Fibroblast of skin of left quadriceps (primary cell): ENCODE measurements at places on chromosomes 3 and 15.

DNA sequence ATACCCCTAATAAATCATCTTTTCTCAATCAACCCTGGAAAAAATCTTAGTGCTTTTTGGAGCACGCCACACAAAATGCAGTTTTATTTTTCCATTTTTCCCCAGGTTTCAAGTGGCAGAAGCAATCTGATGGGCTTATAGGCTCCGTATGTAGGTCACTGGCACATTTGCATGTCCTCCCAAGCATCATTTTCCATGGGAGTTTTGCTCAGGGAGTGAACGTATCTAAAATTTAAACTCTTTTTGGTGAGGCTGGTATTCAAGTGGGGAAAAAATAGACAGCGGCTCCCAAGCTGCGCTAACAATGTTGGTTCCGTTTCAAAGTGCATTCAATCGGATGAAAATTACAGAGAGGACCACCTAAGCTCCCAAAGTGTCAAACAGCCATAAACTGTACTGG, 233.4 kb downstream of the MEX3B start:
- DNase-seq, result no peak

- DNase-seq, result peak; percentile 62
Measured at GRCh38 chr3:60598671-60599070, 652.6 kb downstream of the FHIT start.

DNA sequence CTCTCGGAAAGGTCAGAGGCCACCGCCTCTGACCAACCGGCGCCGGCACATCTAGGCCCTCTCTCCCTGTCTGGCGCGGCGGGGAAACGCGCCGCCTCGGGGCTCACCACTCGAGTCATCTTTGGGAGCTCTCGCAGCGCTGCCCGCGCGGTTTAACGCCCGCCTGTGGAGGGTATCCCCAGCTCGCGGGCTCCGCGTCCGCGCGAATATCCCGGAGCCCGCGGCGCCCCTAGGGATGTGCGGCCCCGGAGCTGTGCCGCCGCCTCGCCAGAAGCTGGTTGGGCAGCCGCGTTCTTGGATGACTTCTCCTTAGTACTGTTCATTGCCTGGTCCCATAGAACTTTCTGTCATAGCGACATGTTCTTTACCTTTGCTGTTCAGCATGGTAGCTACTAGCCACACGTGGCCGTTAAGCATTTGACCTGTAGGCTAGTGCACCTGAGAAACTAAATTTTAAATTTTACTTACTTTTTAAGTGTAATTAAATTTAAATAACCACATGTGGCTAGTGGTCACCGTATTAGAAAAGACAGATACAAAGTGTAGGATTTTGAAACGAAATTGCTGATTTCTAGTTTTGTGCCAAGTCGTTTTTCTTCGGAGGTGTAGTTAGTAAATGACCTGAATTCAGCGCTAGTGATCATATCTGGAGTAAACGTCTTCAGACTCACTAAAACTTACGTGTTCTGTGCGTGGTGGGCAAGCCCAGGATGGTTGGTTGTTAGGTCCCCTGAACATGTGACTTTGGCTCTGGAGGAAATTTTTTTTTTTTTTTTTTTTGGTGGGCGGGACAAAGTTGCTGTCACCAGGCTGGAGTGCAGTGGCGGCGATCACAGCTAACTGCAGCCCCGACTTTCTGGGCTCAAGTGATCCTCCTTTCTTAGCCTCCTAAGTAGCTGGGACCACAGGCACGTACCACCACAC, 835 bp downstream of the ARIH2 start:
- no peak for DNase-seq

- no peak for DNase-seq
Measured at GRCh38 chr3:172616031-172616461, 92.8 kb upstream of the TNFSF10 start.

GRCh38 chr3:196419386-196419785, 12.8 kb downstream of the UBXN7 start:
- DNase-seq, result no peak
